ENCODE measurements at places on chromosomes 11 and 22. TPM values are rescaled to one million over a fixed set of nuclear protein-coding genes. Genes with fewer than 3 reads are reported as not detected.

EP300 gene
- total RNA-seq: 25.1 TPM

APOBEC3C gene
- 2.5 TPM for total RNA-seq

BDNF gene
- 0.04 TPM for total RNA-seq

FAM118A gene
- 8.4 TPM for total RNA-seq

CADM1 gene
- total RNA-seq: 10.8 TPM

KRTAP5-11 gene
- total RNA-seq: not detected

MUC6 gene
- 99.7 TPM for total RNA-seq

MMP8 gene
- total RNA-seq: not detected

C11orf16 gene
- not detected for total RNA-seq

MLC1 gene
- total RNA-seq: not detected
